Activated T-helper 17 cell treated with anti-CD3 and anti-CD28 coated beads, Interleukin-2, amount 50 U/mL, for 72 hours (primary cell): ENCODE measurements at places on chromosomes 7 and 10.

- no peaks in the 10 kb centered on the region for H3K36me3 ChIP-seq
- H3K4me1 ChIP-seq = no peaks in the 10 kb centered on the region
- H3K4me3 ChIP-seq = no peak overlapping the region
- H3K27me3 ChIP-seq = peaks cover 7% of the 10 kb centered on the region
- ATAC-seq = no peak
- no peak overlapping the region for H3K27ac ChIP-seq
Measured at GRCh38 chr7:104628017-104628416, 299.6 kb downstream of the LHFPL3 start.

DNA sequence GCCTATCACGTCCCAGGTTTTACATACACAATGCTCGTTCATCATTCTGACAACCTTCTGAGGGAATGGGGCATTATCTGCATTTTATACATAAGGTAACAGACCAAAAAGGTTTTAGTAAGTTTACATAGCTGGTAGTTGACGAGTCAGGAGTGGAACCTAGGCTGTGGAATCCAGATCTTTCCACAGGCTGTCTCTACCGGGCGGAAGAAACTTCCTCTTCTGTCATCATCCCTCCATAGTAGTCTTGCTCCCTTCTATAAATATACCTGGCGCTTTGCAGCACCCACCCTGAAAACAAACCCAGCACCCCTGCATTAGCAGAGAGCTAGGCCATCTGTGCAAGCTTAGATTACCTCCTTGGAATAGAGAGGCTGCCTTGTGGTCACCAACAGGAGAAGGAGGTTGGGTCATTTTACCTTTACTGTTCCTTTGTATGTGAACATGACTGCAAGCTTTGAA, 1.3 kb downstream of the TSPAN13 start:
- peak overlapping the region; percentile 82 for H3K4me3 ChIP-seq
- no peaks in the 10 kb centered on the region for H3K36me3 ChIP-seq
- H3K27ac ChIP-seq = peak overlapping the region; percentile 68
- peaks cover 27% of the 10 kb centered on the region for H3K27me3 ChIP-seq
- peaks cover 11% of the 10 kb centered on the region for H3K4me1 ChIP-seq

DNA sequence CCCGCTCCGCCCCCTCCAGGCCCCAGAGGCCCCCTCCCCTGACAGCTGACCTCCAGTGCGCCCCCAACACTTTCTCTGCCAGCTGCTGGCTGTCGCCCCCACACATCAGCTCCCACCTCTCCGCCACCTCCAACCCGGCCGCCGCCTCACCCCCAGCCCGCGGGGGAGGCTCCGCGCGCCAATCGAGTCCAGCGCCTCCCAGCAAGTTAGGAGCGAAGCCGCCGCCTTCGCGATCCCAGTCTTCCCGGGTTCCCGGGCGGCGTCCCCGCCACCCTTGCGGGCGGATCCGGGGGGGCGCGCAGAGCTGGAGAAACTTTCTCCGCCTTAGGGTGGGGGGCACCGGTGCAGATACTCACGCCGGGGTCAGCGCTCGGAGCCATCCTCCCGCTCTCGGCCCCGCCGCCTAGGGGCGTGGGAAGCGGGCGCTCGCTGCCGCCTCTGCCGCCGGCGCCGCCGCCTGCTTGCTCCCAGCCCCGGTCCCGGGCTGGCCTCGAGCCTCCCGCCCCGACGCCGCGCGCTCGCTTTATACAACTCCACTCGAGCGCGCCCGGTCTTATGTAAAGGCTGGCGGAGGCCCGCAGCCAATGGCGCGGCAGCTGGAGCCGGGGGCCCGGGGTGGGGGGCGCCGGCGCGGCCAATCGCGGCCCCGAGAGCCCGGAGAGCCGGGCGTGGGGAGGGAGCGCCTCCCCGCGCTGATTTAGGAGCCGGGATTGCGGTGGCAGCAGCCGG, at the start of gene CRTAC1:
CRTAC1 (minus strand) TSS at position 529 of the 729 bp plus-strand sequence; CDS start at position 380, 149 bp downstream.
- no peaks in the 10 kb centered on the region for H3K36me3 ChIP-seq
- H3K27ac ChIP-seq = no peak within 1 kb of the TSS
- H3K4me1 ChIP-seq = peaks cover 6% of the 10 kb centered on the region
- peaks cover 59% of the 10 kb centered on the region for H3K27me3 ChIP-seq

DNA sequence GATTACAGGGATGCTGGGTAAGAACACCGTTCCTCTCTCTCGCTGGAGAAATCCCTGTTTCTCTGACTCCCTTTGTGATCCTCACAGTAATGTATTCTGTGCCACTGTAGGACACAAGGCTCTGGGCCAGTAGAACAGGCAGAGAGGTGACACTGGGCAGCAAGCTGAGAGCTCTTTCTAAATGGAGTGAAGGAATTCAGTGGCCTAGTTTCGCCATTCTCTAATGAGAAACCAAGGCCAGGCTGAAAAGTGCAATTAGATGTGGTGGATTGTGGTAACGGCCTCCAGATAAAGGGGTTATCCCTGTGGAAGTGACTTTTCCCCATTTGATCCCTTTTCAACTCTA, 12.8 kb downstream of the KCTD7 start:
- ATAC-seq = no peak
- no peak overlapping the region for H3K4me3 ChIP-seq
- peaks cover 95% of the 10 kb centered on the region for H3K36me3 ChIP-seq
- peak overlapping the region; percentile 78 for H3K27ac ChIP-seq
- peaks cover 6% of the 10 kb centered on the region for H3K4me1 ChIP-seq

- H3K27me3 ChIP-seq = no peaks in the 10 kb centered on the region
- H3K36me3 ChIP-seq = peaks cover 21% of the 10 kb centered on the region
- H3K27ac ChIP-seq = peak overlapping the region; percentile 64
- H3K4me1 ChIP-seq = peaks cover 25% of the 10 kb centered on the region
- peak overlapping the region; percentile 90 for H3K4me3 ChIP-seq
- ATAC-seq = no peak
Measured at GRCh38 chr10:72316748-72317435, 37.8 kb downstream of the DNAJB12 start.

DNA sequence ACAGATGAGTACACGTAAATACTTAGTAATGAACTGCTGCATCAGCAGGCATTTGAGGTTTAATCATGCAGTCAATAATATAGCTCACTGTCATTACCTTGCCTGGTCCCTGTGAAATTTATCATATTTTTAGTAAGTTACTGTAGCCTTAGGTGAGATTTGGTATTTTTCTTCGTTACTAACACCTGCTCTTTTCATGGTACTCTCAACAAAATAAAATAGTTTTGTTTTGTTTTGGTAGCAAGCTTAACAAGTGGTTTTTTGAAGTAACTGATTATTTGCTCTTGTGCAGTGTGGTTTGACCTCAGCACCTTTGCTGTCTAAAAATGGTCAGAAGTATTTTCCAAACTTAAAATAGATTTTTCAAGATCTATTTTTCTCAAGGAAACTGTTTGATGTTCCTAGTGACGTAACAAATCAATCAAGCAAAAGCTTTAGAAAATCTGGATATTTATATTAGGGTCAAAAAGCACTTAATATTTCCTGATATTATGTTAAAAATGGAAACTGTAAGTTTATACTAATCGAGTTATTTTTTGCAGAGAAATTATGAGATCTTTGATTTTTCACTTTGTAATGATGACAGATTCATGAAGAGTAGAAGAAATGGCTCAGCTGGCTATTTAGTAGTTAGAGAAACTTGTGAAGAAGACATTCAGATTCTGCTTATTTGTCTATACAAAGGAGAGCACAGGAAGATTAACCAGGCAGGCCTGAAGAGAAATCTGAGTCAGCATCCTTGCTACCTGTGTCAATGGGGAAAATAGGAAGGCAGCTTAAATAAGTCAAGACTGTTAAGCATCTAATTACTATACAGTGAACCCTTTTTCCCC, 21.0 kb upstream of the RPA3 start:
- peaks cover 4% of the 10 kb centered on the region for H3K4me1 ChIP-seq
- H3K27ac ChIP-seq = no peak overlapping the region
- no peaks in the 10 kb centered on the region for H3K36me3 ChIP-seq
- no peak for ATAC-seq
- H3K4me3 ChIP-seq = no peak overlapping the region
- no peaks in the 10 kb centered on the region for H3K27me3 ChIP-seq

DNA sequence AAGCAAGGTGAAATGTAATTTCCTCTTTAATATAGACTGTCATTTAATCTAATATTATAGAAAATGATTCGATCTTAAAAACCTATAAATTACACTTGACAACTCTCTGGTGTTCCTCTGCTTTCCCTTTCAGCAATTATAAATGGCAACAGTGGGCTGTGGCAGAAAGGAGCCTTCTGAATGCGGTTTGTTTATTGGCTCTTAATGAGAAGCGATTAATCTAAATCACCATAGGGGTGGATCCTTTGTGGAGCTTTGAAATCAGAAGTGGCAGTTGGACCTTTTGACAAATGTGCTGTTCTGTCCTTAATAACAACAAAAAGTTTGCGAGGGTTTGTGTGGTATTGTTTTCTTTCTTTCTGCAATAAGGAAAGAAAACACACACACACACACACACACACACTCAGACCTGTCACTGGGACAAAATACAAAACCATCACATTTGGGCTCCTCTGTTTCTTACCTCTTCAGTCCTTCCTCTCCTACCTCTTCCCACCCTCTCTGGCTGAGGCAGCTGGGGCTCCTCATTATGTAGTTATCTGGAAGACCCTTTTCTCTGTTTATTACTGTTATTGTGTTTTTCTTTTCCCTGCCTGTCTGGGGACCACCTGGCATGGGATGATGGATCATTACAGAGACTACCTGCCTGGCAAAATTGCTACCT, 316.2 kb downstream of the SORCS3 start:
- H3K27me3 ChIP-seq = peaks cover 4% of the 10 kb centered on the region
- H3K4me3 ChIP-seq = no peak overlapping the region

DNA sequence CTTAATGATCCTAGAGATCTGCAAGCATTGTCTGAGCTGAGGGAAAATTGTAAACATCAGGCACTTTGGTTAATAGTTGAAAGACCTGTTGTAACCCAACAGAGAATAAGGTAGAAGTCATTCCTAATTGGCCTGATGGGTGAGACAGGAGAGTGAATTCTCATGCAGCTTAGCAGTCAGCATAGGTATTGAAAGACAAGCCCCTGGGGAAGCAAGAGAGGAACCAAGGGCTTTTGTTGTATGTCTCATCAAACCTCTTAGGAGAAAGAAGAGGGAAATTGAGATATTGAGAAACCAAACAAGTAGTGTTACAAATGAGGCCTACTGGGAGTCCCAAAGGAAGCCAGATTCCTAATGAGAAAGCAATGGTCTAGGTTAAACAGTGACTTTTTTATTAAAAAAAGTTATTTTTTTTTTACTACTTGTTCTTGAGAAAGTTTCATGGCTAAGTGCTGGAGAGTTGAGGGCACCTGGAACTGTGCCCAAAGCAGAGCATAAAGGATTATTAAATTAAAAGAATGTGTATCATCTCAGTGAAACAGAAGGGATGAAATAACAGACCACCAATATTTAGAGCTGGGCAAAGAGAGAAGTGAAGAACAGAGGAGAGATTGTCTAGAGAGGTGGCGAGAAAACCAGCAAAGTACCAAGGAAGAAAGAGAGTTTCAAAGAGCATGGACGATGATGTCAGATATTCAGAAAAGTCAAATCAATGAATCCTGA, 168.9 kb downstream of the CDK14 start:
- no peak overlapping the region for H3K4me3 ChIP-seq
- H3K27ac ChIP-seq = no peak overlapping the region
- H3K27me3 ChIP-seq = no peaks in the 10 kb centered on the region
- H3K4me1 ChIP-seq = no peaks in the 10 kb centered on the region

GRCh38 chr7:90625562-90625961, 29.4 kb downstream of the CDK14 start:
- H3K4me3 ChIP-seq = no peak overlapping the region
- no peaks in the 10 kb centered on the region for H3K36me3 ChIP-seq
- no peak overlapping the region for H3K27ac ChIP-seq
- peaks cover 10% of the 10 kb centered on the region for H3K27me3 ChIP-seq
- H3K4me1 ChIP-seq = no peaks in the 10 kb centered on the region
- no peak for ATAC-seq

GRCh38 chr10:56091872-56092271, 269.2 kb downstream of the ZWINT start:
- no peak for ATAC-seq
- H3K4me1 ChIP-seq = no peaks in the 10 kb centered on the region
- H3K36me3 ChIP-seq = no peaks in the 10 kb centered on the region
- H3K27ac ChIP-seq = no peak overlapping the region
- no peaks in the 10 kb centered on the region for H3K27me3 ChIP-seq

DNA sequence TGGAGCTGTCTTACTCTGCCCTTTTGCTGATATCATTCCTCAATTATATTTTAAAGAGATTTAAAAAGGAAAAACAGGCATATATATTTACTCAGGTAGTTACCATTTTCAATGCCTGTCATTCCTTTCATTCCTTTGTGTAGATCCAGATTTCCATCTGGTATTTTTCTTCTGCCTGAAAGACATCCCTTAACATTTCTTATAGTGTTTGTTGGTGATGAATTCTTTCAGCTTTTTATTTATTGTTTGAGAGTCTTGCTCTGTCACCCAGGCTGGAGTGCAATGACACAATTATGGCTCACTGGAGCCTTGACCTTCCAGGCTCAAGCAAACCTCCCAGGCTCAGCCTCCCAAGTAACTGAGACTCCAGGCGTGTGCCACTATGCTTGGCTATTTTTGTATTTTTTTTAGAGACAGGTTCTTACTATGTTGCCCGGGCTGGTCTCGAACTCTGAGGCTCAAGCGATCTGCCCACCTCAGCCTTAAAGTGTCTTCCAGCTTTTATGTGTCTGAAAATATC, 5.6 kb upstream of the POM121 start:
- peaks cover 22% of the 10 kb centered on the region for H3K4me1 ChIP-seq
- H3K4me3 ChIP-seq = no peak overlapping the region
- H3K27ac ChIP-seq = no peak overlapping the region
- H3K36me3 ChIP-seq = peaks cover 96% of the 10 kb centered on the region
- ATAC-seq = no peak
- no peaks in the 10 kb centered on the region for H3K27me3 ChIP-seq

DNA sequence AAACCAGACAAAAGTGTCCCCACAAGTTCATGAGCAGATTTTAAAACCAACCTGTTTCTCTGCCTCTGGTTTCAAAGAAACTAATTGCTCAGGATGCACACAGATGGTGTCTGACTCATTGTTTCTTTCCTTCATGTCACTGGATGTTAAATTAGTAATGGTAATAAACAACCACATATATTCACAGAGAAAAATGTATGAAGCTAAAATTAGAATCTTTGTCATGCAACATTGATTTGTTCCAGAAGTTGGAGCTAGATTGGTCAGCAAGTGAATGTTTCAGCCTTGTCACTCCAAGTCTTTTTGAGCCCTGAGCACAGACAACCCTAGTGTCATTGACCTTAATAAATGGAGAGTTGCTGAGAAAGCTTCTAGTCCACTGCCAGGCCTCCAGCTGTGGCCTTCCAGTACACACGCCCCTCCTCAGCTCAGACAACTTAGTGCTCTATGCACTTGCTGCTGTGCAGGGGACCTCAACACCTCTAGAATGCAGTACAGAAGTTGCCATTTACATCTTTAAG, 175.9 kb downstream of the CCDC71L start:
- H3K36me3 ChIP-seq = no peaks in the 10 kb centered on the region
- peaks cover 3% of the 10 kb centered on the region for H3K27me3 ChIP-seq
- peak overlapping the region; percentile 44 for H3K27ac ChIP-seq
- peak overlapping the region; percentile 56 for H3K4me3 ChIP-seq
- ATAC-seq = peak; percentile 79
